ENCODE measurements at places on chromosomes 4 and X. TPM values are rescaled to one million over a fixed set of nuclear protein-coding genes. Genes with fewer than 3 reads are reported as not detected.

DNA sequence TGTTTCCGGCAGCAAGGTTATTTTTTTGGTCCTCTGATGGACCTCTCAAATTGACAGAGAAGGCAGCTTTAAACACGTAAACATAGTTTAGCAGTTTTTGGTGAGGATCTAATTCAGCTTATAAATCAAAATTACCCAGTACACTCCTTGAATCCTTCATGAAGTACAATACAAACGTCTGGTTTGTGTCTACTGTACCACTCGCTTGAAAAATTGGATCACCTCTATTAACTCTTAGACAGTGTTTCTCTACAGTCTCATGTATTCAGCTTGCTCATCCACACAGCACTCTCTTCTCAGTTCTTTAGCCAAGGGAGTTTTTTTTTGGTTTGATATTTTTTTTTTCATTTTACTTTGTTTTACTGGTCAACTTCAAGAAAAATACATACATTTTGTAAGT lies 113.5 kb downstream of the RNF150 start:
- no peak for DNase-seq

GRCh38 chrX:75642811-75643361 lies 120.0 kb upstream of the ZDHHC15 start:
- DNase-seq, result no peak

DNA sequence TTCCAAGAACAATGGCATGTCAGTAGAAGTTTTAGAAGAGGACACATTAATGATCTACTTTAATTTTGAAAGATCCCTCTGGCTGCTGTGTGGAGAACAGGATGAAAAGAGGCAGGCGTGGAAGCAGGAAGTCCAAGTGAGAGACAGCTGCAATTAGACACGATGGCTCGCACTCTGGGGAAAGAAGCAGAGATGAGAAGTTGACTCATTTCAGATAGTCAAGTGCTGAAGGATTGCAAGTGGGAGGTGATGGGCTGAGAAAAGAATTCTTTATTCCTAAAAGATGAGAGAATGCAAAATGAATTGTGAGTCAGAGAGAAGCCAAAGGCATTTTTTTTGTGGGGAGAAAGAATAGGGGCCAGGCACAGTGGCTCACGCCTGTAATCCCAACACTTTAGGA lies 16.5 kb downstream of the RXFP1 start:
- no peak for DNase-seq

DNA sequence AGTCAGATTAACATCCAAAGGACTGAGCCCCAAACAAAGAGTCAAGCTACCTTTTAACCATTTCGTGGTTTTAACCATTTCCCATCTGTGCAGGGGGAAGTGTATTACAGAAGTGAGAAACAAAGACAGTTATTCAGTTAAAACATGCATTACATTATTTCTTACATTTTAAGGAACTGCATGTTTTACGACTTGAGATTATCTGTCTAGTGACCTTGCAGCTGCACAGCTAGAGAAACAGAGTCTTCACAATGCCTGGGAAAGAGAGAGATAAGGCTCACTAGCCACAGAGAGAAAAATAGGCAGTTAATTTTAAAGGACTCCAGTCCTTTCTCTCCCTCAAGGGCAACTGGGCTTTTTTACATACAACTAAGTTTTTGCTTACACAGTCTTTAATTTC lies 48.7 kb upstream of the KLHL4 start:
- DNase-seq, result no peak

- no peak for DNase-seq
Observed at GRCh38 chr4:10535912-10536311, 78.7 kb upstream of the ZNF518B start.

- no peak for DNase-seq
Observed at GRCh38 chrX:5458300-5458842, 770.3 kb downstream of the NLGN4X start.

GRCh38 chr4:145525291-145525740 lies 43.7 kb downstream of the SMAD1 start:
- DNase-seq, result no peak

- DNase-seq, result no peak
Observed at GRCh38 chr4:68347845-68348244, 2.0 kb downstream of the YTHDC1 start.

DNA sequence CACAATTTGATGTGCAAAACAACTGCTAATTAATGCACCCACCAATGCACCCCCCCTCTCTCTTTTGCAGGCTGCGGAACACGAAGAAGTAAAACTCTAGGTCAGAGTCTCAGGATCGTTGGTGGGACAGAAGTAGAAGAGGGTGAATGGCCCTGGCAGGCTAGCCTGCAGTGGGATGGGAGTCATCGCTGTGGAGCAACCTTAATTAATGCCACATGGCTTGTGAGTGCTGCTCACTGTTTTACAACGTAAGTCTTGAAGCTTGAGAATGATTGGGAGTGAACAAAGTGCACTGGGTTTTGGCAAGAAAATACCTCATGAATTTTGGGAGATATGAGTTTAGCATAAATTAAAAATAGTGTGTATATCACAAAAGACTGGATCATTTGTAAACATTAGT lies 28.9 kb downstream of the TMPRSS11E start:
- DNase-seq, result no peak

- no peak for DNase-seq
Observed at GRCh38 chr4:84800256-84800655, 166.2 kb downstream of the WDFY3 start.

GRCh38 chr4:113113151-113113550 lies 63.7 kb downstream of the ANK2 start:
- DNase-seq, result no peak

- no peak for DNase-seq
Observed at GRCh38 chrX:47579537-47579936, 2.7 kb upstream of the TIMP1 start.

DNA sequence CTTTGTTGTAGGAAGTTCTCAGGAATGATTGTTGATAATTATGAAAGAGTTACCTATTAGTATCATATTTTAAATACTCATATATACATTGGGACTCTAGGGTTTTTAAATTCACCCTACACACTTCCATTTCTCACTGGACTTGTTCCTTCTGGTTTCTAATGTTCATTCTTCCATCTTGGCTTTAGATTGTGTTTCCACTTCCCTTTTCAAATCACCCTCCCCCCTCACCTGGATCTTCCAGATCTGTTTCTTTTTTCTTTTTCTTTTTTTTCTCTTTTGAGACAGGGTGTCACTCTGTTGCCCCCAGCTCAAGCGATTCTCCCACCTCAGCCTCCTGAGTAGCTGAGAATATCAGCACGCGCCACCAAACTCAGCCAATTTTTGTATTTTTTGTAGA lies 6.7 kb upstream of the KIT start:
- no peak for DNase-seq

The UGT2A2 gene
- total RNA-seq, result not detected

The LIMCH1 gene
- total RNA-seq, result 8.1 TPM
